SHP77 (cell line): ENCODE measurements at places on chromosomes 2 and 18.

- no peak for DNase-seq
Measured at GRCh38 chr2:232626584-232626983, 6.8 kb upstream of the EFHD1 start.

DNA sequence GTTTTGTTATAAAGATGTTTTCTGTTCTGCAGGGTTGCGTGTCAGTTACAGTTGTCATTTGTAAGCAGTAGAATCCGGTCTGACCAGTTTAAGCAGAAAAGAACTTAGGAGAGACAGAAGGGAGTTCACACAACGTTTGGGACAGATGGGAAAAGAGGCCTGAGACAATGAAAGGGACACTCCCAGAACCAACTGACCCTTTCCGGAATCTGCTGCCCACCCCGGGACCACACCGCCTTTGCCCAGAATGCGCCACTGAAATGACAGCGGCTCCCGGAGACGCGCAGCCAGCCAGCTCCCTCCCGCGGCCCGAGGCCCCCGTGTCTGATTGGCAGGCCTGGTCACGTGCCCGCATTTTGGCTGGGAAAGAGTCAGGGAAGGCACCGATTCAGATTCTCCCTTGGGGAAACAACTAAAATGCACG is 244.6 kb downstream of the BCL2 start:
- peak; percentile 67 for DNase-seq

GRCh38 chr18:58862851-58863538 is 1.7 kb upstream of the ZNF532 start:
- DNase-seq, result peak; percentile 37

GRCh38 chr18:14015416-14015815 is 100.1 kb upstream of the MC2R start:
- DNase-seq, result no peak

DNA sequence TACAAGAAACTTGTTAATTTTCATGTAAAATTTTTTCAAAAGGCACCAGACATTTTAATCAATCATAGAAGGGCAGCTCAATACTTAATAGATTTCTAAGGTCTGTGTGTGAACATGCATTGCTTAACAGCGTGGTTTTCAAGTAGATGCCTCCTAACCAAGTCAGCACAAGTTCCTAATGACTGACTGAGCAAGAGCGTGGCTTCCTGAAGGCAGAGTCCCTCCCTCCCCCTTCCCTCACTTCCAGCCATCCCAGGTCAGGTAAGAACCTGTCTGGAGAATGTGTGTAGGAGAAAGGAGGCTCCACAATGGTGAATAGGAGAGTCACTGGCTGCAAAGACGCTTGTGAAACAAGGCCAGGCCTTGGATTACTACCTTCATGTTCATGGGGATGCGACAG is 33.5 kb upstream of the DAPL1 start:
- DNase-seq, result no peak

- DNase-seq, result no peak
Measured at GRCh38 chr18:79498662-79499061, 102.9 kb downstream of the NFATC1 start.

- no peak for DNase-seq
Measured at GRCh38 chr18:32201948-32202672, 12.3 kb downstream of the MEP1B start.

DNA sequence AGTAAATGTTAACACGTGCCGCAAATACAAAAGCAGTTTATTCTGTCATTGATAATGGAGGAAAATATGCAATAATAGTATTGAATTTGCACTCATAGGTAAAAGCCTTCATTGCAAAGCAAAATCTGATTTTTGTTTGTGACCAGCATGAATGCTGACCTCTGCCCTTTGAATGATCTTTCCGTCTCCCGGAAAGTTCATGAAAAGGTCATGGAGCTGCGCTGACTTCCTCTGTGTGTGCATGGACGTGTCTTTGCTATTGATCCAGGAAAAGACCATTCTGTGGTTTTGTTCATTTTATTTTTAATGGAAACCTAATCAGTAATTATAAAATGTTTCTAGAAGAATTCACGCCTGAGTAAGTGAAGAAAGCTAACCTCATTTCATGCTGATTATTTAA is 320.0 kb downstream of the MTX2 start:
- no peak for DNase-seq

DNA sequence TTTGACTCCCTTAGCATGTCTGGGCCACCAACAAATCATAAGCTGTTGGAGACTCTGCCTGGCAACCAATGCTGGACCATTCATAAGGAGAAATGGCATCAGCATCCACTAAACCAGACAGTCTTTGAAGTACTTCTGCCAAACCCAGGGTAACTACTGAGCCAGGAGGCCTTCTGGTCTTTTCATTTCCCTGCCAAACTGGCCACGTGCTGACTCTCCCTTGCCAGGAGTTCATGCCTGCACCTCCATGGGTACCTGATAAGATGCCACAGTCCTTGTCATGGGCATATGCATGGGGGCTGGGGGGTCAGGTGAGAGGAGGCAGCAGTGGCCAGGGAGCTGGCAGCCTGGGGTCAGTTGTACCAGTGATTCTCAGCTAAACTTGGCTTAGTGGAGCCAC is 34.2 kb upstream of the DAPL1 start:
- DNase-seq, result no peak

GRCh38 chr2:7896940-7897487 is 784.8 kb upstream of the ID2 start:
- no peak for DNase-seq

DNA sequence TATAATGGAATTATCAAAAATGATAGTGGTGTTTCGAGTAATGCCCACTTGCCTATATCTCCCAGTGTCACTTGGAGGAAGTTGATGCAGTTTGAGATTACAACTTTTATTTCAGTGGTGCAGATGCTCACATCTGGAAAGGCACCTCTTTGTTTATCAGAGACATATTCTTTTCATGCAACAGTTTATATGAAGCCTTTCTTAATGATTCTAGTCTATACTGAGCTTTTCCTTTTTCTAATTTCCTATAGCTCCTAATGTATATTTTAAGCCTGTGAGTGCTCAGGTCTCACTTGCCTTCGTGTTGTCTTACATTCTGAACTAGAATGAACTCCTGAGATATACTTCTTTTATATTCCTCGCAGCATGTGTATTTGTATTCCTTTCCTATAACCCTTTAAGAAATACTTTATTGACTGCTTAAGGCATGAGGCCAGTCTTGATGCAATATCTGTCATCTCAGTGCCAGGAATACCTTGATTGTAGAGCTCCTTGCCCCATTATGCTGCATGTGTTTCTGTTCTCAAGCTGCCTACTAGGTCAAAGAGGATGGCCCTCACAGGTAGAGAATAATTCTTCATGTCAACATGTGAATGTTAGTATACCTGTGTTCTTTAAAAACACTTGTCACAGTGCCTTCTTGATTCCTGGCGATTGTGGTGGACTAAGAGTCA is 52.6 kb downstream of the VRK2 start:
- DNase-seq, result no peak

DNA sequence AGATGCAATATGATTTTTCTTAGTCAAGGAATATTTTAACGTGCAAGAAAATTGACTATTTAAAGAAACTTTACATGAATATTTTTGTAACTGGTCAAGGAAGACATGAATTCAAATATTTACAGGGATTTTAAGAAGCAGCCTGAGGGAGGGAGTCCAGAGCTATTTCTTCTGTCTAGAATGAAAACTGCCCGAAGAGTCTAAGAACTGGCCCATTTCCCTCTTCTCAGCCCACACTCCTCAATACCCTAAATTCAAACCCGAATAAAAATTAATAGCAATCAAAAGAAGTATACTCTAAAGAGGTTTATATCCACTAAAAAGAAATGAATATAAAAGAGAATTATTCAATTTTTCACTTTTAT is 6.5 kb upstream of the NDUFV2 start:
- no peak for DNase-seq

DNA sequence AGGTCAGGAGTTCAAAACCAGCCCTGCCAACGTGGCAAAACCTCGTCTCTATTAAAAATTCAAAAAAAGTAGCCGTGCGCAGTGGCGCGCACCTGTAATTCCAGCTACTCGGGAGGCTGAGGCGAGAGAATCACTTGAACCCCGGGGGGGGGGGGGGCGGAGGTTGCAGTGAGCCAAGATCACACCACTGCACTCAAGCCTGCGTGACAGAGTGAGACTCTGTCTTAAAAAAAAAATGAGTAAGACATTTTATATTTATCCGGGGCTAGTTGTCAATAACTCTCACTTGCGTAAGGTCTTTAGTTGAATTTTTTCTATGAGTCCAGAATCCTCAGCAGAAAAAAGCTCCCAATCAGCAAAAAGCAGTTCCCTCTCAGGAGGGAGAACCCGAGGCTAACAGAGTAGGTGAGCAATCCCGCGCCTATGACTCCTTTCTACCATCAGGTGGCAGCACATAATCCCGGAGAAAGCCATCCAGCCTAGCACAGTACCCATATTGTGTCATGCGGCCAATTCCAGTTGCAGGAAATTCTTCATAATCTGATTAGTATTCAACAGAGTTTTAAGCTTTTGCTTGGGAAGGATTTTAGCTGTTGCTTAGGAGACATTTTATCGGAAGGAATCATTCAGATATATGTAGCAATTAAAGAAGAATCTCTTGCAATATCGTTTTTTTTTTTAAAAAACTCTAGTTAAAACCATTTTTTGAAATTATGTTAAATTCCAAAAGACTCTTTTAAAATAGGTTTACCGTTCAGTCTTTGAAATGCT is 11.9 kb upstream of the CRYGA start:
- peak; percentile 67 for DNase-seq

- DNase-seq, result no peak
Measured at GRCh38 chr2:30148850-30149249, 2.0 kb downstream of the YPEL5 start.

- no peak for DNase-seq
Measured at GRCh38 chr2:156837635-156838370, 401.6 kb downstream of the GPD2 start.

- no peak for DNase-seq
Measured at GRCh38 chr2:27958711-27959378, 68.3 kb downstream of the BABAM2 start.

GRCh38 chr2:1078326-1078725 is 127.7 kb downstream of the SNTG2 start:
- DNase-seq, result no peak
